ENCODE measurements at places on chromosomes 6 and 20.
A peak's percentile ranks its signal among the peaks of the same experiment; 100 is the strongest.

GRCh38 chr20:9966966-9967365, 67.8 kb upstream of the ANKEF1 start:
- no peak for DNase-seq

GRCh38 chr6:126302191-126302590, 37.7 kb upstream of the CENPW start:
- DNase-seq = no peak

GRCh38 chr6:54877713-54878317, 31.2 kb downstream of the FAM83B start:
- no peak for DNase-seq

DNA sequence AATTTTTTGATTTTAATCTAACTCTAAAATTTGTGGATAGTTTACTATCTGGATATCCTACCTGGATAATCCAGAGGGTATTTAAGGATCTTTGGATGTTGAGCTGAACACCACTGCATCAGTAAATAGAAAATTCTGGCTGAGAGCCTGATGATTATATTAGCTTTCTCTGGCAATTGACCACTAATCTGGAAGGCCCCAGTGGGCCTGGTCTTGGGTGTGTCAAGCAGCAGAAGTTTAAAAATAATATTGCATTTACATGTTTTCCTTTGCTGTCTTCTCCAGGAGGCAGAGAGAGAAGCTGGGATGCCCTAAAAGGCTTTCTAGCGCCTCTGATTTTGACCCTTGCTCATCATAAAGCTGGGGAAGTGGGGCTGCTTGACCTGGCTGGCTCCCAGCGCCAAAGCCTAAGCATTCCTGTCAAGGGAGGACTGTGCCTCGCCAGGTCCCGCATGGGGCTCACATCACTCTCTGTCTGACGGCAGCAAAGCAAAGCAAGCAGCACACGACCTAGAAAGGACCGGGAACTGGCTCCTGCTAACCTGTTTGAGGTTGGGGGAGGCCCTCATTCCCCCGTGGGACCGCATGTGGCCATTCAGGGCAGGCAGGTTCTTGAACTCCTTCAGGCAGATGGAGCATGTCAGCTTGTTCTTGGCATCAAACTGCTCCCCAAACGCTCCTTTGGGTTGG, 46.6 kb upstream of the MRPS10 start:
- DNase-seq = no peak

DNA sequence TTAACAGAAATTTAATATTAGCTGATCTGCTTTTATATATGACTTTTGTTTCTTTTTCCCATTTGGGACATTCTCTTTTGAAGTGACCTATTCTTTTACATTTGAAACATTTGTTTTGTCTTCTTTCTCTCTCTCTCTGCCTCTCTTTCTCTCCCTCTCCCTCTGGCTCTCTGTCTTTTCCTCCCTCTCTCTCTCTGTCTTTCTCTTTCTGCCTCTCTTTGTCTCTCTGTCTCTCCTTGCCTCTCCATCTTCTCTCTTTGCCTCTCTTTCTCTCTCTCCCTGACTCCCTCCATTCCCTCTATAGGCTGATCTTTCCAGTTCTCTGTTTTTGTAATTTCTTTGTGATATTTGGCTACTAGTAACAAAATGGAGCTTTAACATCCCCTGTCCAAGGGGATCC, 52.0 kb upstream of the TULP1 start:
- DNase-seq = no peak

- no peak for DNase-seq
Measured at GRCh38 chr6:125095580-125096301, 57.8 kb upstream of the TPD52L1 start.

- DNase-seq = no peak
Measured at GRCh38 chr6:25482996-25483395, 169.0 kb upstream of the SCGN start.

DNA sequence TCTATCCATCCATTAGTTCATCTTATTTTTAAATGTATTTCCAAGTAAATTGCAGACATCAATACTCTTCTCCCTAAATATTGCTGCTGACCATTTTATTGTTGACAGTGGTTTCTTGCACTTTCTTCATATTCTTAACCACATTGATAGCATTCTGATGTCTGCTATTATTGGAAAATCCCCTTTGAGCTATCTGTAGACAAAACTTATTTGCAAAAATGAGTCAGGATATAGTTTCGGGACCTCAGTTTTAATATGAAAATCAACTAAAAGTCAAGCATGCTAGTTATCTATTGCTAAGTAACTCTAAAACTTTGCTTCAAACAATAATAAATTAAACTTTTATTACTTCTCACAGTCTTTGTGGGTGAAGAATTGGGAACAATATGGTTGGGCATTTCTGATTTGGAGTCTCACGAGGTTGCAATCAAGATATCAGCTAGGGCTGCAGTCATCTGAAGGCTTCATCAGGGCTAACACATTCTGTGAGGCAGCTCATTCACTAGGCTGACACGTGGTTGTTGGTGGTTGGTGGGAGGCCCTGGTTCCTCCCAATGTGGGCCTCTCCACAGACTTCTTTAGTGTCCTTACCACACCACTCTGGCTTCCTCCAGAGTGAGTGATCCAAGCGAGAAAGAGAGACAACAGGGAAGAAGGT, 32.7 kb downstream of the CD109 start:
- DNase-seq = no peak

DNA sequence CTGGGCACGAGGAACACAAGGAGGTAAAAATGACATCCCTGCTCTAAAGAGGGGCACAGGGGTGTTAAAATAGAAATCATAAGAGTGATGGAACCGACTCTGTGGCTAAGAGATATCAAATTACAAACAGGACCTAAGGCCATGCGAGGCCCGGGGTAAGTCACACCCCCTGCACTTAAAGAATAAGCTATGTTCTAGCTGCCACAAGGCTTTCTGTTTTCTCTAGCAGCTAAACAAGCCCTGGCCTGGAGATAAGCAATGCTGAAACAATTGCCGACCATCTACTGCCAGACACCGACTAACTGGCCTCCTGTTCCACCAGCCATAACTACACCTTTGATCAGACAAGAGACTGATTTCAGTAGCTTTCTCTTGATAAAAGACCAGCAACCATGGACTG, 32.4 kb downstream of the MDGA1 start:
- no peak for DNase-seq

DNA sequence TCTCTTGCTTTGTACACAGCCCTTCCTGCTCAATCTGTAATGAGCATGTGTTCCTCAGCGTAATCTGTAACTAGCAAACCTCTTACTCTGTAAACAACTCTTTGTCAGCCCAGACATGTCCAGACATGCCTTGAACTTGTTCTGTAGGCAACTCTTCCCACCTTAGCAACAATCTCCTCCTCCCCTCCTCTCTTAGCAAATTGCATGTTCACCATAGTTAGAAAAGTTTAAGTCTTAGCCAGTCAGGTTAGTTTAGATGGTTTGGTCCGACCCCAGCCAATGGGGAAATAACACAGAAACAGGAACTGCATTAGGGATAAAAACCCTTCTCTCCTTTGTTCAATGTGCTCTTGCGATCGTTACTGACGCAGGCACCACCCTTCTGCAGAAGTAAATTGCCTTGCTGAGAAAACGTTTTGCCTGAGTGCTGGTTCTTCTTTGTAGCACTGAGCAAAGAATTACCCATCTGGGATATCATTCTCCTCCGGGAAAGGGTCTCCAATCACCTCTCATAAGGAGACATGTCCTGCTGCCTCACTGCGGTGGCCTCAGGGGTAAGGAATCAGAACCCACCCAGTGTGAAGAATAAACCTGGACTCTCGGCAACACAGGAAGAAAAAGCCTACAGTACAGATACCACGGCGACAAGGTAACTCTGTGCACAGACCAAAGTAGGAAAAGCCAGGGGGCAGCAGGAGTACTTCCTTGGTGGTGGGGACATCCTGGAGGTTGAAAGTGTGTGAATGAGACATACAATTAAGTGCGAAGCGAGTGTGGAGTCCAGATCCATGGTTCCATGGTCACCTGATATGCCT, 26.2 kb downstream of the PLN start:
- DNase-seq = no peak

- peak; percentile 56 for DNase-seq
Measured at GRCh38 chr6:26327450-26328264, 37.3 kb upstream of the BTN3A2 start.

DNA sequence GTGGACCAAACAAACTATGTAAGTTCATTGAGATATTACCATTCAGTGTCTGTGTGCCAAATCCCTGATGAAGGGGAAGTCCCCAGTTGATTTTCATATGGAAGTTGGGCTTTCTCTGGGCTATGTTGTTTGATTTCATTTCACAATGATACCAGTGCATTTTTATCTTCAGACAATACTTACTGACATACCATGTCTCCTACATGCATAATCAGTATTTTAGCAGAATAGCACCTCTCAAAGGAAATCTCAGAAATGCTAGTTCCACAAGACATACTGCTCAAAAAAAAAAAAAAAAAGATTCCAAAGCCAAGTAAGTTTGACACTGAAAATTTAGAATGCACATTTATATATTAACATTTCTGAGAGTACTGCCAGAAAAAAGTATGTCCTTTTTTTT, 168.8 kb upstream of the RNF217 start:
- no peak for DNase-seq

DNA sequence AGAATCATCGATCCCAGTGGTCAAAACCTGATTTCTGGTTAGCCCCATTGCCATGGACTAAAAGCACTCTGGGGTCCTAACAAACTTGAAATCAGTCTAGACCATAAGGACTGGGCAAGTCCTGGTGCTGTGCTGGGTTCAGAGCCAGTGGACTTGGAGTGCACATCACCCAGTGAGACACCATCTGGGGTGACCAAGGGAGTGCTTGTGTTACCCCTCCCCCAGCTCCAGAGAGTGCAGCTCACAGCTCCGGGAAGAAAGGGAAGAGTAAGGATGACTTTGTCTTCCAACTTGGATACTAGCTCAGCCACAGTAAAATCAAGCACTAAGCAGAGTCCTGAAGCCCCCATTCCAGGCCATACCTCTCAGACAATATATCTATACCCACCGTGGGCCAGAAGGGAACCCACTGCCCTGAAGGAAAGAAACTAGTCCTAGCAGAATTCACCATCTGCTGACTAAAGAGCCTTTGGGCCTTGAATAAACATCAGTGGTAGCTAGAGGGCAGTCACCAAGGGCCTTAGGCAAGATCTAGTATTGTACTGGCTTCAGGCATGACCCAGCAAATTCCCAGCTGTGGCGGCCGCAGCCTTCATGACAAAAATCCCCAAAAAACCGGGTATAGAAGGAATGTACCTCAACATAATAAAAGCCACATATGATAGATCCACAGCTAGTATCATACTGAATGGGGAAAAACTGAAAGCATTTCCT, 153.5 kb upstream of the OGFRL1 start:
- DNase-seq = no peak

GRCh38 chr20:37934634-37935375, 31.9 kb downstream of the VSTM2L start:
- no peak for DNase-seq

GRCh38 chr20:59195316-59195993, 31.8 kb downstream of the ZNF831 start:
- DNase-seq = no peak

- DNase-seq = no peak
Measured at GRCh38 chr6:165110860-165111259, 198.5 kb downstream of the C6orf118 start.

- no peak for DNase-seq
Measured at GRCh38 chr20:21661488-21662055, 43.9 kb upstream of the PAX1 start.

DNA sequence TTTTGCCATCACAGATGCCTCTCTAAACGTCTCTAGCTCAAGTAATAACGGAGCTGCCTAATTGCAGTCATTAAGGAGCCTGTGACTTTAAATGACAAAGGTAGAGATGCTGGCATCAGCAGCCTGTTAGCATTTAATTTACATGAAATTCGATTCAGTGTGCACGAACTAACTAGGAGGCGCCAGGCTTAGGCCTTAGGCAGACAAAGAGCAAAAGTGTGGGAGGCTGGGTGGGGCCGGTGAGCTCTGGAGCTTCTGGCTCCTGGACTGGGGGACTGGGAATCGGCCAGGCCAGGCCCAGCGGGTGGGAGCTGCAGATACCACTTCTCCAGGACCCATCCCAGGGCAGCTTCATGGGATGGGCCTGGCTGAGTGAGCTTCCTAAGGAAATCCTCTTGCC, 170.0 kb upstream of the AGPAT4 start:
- DNase-seq = no peak

GRCh38 chr20:38135651-38136420, 29.2 kb downstream of the TGM2 start:
- DNase-seq = no peak

GRCh38 chr20:63402181-63402859, 41.2 kb upstream of the CHRNA4 start:
- DNase-seq = no peak

GRCh38 chr6:167861424-167861823, 34.7 kb downstream of the AFDN start:
- no peak for DNase-seq

GRCh38 chr20:61806314-61806713, 259.4 kb downstream of the TAF4 start:
- no peak for DNase-seq

GRCh38 chr20:25336561-25337422, 53.8 kb downstream of the ABHD12 start:
- no peak for DNase-seq

- DNase-seq = no peak
Measured at GRCh38 chr6:82138075-82138791, 109.3 kb downstream of the IBTK start.

GRCh38 chr6:166515072-166515810, 71.2 kb downstream of the RAMACL start:
- no peak for DNase-seq

- DNase-seq = no peak
Measured at GRCh38 chr20:14553774-14554534, 216.5 kb upstream of the FLRT3 start.

- no peak for DNase-seq
Measured at GRCh38 chr6:164208371-164208770, 793.9 kb downstream of the QKI start.

- no peak for DNase-seq
Measured at GRCh38 chr6:25103603-25104002, 167.8 kb upstream of the RIPOR2 start.

GRCh38 chr6:158768436-158768835, 50.7 kb downstream of the EZR start:
- DNase-seq = no peak

DNA sequence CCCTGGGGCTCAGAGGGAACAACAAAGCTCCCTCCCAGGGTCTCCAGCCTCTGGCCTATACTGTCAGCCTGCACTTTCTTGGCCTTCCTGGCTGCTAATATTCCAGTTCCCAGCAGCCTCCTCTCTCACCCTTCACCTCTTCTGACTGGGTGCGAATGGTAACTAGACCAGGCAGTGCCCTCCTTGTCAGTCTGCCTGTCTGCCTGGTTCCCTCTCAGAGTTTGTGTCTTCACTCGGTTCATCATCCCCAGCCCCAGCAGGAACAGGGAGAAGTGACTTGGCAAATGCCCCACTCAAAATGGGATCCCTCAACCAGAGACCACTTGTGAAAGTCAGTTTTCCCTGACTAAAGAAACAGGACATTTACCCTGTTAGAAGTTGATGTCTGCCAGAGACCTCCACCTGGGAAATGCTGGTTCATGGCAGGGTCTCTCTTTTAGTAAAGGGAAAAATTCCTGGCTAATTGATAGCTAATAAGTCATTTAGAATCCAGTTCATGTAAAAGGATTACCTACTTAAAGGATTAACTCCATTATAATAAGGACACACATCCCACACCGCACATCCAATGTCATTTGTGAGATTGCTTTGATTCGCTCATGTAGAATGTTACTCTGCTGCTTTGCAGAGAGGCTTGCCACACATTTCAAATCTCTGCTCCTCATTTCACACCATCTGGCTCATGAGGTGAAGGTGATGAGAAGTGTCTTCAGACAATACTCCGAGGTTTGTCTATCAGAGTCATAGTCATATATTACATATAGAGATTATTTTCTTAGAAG, 18.6 kb upstream of the MICB start:
- no peak for DNase-seq
